ENCODE measurements at places on chromosomes 5 and 9.

- DNase-seq: no peak
Measured at GRCh38 chr5:135829179-135829578, 5.3 kb upstream of the SLC25A48 start.

DNA sequence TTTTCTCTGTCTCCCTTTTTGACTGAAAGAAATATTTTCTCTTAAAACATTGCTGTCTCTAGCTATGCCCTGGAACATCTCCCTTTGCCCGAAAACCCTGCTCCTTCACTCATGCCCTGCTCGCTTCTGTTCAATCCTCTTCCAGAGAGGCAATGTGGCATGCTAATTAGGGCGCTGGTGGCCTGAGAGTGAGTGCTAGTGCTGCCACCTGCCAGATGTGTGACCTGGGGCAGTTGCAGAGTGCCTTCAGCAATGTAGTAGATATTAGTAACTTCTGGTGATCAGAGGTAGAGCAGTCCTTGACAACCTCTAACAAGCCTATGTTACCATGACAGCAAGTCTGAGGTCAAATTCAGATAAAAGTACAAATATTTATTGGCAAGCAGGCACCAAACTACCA is 119.5 kb upstream of the OSMR start:
- no peak for DNase-seq

DNA sequence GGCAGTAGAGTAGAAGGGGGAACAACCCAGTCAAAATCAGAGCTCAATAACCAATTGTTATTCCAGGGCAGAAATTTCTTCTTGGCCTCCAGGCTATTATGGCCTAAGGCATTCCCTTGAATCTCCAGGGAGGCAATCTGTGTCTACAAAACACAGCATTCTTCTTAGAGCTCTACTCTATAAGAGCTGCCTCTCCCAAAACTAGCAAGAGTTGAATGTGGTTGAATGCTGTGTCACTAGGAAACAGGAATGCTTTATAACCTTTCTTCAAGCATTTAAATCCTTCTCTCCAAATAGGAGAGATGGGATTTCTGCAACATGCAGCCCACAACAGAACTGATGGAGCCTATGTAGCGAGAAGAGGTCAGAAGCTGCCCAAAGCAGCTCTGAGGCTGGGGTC is 97.1 kb upstream of the APC start:
- DNase-seq: no peak

- no peak for DNase-seq
Measured at GRCh38 chr5:91469517-91470165, 86.5 kb upstream of the ARRDC3 start.

DNA sequence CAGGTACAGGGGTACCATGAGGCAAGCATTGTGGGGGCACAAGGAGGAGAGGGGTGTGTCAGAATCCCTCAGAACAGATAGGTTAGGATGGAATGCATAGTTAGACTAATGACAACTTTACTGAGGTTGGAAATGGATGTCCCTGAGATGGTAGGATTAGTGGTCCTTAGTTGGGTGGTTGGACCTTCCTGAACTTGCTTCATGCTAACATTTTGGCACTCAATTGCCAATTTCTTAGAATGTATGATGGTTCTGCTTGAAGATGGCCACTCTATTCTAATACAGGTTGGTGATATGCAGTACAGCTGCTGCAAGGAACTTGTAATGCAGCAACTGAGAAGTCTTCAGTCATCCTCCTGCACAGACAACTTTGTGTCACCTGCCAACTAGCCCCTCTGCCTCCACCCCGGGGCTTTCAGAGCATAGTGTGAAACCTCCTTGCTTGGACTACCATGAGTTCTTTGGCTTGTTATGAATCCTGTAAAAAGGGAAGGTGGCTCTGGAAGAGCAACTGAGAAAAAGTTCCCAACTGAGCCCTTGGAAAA is 5.4 kb downstream of the CCNI2 start:
- no peak for DNase-seq

GRCh38 chr5:61768692-61769281 is 436.7 kb downstream of the ZSWIM6 start:
- no peak for DNase-seq
